GM04503 (cell line): ENCODE measurements at places on chromosomes 12 and 14.

- DNase-seq: no peak
These were observed 100.6 kb downstream of the NINJ2 start for GRCh38 chr12:562634-563033.

DNA sequence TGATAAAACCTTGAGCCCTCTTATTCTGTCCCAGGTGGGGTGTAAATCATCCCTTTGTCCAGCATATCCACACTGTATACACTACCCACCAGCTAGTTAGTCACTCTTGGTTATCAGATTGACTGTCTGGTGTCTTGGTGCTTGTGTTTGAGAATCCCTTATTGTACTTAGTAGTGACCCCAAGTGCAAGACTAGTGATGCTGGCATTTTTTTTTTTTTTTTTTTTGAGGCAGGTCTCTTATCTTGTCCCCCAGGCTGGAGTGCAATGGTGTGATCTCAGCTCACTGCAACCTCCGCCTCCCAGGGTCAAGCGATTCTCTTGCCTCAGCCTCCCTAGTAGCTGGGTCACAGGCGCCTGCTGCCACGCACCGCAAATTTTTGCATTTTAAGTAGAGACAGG, 5.8 kb downstream of the VRK1 start:
- no peak for DNase-seq

GRCh38 chr12:67665679-67666078, 17.1 kb downstream of the DYRK2 start:
- DNase-seq: no peak

GRCh38 chr14:103994535-103995184, 52.3 kb upstream of the RD3L start:
- no peak for DNase-seq
